ENCODE measurements at places on chromosomes 7 and 10.

DNA sequence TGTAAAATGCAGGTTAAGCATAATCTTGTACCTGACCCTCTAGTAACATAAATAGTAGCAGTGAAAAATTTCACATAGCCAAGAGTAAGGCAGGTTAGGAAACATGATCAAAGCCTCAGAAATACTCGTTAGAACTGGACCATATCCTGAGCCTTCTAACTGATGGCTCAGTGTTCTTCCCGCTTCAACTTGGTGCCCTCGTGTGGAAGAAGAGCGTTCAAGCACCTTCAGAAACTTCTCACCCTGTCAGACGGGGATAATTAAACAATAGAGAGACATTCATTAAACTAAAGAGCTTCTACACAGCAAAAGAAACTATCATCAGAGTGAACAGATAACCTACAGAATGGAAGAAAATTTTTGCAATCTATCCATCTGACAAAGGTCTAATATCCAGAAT is 124.5 kb downstream of the MYOF start:
- peak; percentile 53 for DNase-seq

DNA sequence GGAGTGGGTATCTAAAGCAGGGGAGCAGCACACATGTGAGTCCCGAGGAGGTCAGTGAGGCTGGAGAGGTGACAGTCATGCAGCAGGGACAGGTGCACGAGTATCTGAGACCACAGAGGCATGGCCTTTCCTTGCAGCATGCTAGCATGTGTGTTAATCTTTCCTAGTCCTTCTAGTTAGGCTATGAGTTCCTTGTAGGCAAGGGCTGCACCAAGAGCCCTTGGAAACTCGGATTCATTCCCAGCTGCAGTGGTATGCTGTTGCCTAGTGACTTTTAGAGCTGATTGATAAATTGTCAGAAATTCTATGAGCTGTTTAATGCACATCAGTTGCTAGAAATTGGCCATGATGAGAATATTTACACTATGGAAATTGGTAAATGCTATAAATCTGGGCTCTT is 132.0 kb downstream of the SORCS3 start:
- DNase-seq = no peak

DNA sequence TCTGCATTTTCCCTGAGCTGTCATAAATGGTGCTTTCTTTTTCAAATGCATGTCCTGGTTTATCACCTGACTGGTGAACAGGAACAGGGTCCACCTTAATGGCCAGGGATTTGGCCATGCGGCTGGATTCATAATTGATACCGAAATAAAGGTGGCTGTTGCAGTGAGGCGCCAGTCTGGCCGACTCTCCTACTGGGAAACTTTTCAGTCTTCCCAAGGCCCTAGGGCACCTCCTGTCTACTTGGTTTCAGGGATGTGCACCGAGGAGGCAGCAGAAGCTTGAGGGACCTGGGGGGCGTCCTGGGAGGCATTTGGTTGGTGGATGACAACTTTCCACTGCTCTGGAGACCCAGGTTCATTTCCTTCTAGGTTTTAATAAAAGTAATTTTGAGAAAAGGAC is 46.4 kb upstream of the FIGNL1 start:
- DNase-seq = no peak

GRCh38 chr7:100469227-100470044 is 5.4 kb upstream of the SPACDR start:
- peak; percentile 84 for DNase-seq

DNA sequence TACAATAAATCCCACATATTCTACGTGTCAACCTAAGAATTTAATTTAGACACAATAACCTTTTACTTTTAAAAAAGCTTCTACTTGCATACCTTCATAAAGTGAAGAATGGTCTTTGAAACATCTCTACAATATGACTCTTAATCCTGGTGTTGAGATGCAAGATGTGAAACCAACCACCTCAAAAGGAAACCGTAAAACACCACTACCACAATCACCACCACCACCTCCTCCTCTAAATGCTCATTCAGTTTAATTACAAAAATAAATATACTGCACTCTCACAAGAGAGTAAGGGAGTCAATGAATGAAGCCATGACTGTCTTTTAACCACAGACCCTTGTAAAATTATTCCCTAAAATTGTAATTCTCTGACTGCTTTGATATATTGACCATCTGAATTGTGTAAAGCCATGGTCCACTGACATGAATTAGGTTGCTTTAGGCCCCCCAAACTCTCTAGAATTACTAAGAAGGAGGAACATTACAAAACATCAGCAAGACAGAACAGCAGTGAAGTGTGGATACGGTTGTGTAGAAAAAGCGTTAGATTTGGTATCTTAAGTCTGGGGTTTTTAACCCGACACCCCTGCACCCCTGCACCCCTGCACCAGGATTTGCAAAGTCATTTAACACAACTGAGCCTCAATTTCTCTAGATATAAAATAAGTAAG is 171.4 kb downstream of the SFMBT2 start:
- DNase-seq = no peak

DNA sequence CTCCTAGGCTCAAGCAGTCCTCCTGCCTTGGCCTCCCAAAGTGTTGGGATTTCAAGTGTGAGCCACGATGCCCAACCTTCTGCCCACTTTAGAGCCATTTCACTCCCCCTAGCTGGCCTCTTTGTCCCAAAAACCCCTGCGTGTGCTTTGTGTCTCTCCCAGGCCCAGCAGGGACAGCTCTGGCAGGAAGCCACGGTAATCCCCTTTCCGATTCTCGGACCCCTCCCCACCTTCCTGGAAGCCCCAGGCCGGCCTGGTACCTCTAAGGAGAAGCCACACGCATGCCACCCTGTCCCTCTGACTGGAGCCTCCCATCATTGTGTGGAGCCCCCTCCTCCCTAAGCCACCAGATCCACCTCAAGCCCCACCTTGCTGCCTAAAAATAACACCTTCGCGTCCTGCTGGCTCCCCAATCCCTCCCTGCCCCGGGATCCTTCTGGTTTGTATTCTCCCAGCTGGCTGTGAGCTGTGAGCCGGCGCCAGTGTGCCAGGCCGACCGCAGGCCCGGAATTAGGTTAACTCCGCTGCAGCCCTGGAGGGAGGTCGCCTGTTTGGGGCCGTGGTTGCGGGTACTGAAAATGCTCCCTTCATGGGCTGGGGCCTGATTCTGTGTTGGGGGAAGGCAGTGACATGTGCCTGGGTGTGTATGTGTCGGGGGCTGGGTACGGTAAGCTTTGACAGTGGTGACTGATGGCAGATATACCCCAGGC is 16.4 kb upstream of the SRRM3 start:
- DNase-seq = no peak

DNA sequence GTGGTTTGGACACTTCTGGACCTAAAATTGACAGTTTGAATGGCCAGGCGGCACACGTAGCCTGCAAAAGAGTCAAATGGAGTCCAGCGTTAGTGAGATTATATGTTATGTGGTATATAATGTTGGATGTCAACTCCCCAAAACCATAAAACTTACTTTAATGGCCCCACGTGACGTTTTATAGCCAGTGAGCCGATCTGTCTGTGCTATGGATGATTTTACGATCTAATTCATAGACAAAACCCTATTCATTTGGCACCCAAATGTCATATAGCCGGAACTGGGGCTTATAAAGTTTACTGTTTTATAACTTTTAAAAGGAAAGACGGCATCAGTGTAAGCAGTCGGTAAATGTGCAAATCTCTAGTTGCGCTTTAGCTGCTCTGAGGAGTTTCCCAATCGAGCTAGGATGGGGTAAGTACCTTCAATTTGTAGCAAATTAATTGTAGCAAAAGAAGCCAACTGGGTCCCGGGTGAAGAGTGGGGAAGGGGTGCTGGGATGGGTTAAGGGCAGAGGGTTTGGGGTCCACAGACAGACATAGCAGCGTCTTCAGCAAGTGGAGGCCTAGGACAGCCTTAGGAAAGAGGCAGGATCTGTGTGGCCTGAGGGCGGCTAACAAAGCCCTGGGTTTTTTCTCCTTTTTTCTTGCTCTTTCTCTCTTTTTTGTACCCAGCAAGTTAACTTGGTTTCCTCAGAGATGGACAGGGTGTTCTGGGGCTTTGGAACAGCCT is 3.2 kb downstream of the HOXA5 start:
- DNase-seq = no peak

DNA sequence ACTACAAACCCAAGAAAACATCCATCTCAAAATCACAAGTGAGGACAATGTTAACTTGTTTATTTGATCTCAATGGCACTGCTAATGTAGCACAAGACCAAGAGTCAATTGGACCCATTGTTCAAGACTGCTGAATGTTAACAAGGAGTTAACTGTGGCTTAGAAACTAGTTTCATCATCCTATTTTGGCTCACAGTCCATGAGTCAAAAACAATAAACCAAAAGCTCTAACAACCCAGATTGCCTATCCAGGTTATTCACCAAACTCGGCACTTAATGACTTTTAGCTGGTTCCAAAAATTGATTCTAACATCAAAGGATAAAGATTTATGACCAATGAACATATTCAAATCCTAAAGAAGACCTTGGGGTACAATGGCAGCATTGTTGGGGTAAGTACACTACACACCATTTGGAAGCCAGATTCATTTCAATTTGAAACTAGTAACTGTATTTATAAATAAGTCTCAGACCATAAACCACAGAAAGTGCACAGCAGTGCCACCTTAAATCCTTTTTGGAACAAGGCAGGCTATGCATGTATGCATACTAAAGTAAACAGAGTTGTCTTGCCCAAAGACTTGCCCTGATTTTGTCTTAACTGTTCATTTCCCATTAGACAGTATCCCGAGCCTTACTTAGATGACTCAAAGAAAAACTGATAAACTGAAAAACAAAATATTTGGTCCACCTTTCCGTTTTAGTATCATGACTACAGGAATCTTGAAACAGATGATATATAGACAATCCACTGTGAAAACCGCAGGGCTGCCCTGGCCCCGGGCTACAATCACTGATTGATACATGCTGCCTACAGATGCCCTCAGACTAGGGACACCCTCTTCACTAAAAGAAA is 84.5 kb downstream of the SRPK2 start:
- DNase-seq = no peak

DNA sequence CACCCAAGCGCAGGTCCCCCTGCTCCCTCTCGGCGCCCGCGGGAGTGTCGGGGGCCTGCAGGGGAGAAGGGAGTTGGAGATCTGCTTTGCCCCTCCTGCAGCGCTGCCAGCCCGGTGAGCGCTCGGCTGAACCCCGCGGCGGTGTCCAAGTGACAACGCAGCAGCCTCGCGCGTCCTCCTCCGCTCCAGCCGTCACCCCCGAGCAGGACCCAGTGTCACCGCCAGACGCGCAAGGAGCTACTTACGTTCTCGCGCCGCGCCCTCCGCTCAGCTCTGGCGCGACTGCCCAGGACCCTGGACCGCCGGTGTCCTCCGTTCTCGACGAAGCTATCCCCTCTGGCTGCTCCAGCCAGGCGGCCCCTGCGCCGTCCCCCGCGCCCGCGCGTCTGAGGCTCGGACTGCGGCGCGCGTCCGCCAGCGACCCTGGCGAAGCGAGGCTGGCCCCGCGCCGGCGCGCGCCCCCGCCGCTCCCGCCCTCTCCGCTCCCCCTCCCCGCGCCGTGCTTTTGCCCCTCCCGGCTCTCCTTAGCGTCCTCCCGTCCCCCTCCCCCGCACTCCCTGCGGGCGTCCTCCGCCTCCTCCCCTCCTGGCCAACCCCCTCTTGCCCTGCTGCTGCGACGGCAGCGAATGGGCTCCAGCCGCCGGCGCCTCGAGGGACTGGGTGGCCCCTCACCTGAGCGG is at the start of gene NRCAM:
Gene NRCAM (minus strand): TSS at position 439 of the 680 bp plus-strand sequence. CDS start 216,372 bp downstream, outside the sequence.
- peak; percentile 41 for DNase-seq

- DNase-seq = no peak
These were observed 1132.0 kb upstream of the LRRTM3 start for GRCh38 chr10:65793738-65794425.

GRCh38 chr7:85274454-85274853 is 87.6 kb upstream of the SEMA3D start:
- no peak for DNase-seq

GRCh38 chr7:12389089-12389700 is 14.5 kb downstream of the VWDE start:
- DNase-seq = peak; percentile 59

GRCh38 chr7:157775021-157775559 is 438.3 kb downstream of the DNAJB6 start:
- no peak for DNase-seq

DNA sequence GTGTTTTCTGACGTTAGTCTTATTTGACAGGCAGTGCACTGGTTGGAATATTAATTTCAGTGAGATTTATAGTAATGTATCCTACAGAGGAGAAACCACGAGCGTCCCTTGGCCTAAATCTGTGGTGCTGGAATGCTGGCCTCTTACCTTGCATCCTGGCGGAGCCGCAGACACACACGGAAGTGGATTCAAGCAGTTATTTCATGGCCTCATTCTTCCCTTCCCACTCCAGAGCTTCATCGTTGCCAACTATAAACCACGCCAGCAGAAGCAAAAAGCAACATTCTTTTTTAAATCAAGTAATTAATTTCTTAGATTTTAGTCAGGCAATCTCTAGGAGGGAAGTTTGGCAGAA is 13.1 kb downstream of the WIPI2 start:
- DNase-seq = no peak

GRCh38 chr7:103113164-103113563 is 35.7 kb downstream of the NAPEPLD start:
- no peak for DNase-seq

- no peak for DNase-seq
These were observed 12.5 kb upstream of the ARMC3 start for GRCh38 chr10:22915314-22915713.

DNA sequence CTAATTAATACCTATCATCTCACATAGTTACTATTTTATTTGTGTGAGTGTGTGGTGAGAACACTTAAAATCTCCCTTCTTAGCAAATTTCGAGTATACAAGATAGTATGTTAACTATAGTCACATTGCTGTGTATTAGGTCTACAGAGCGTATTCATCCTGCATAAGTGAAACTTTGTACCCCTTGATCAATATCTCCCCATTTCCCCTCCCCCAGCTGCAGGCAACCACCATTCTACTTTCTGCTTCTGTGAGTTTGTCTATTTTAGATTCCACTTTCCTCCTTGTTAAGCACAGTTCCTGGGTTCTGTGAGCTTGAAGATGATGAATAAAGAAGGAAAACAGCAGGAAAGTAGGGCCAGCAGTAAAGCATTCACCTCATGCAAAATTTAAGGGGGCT is 42.4 kb downstream of the MRPS33 start:
- no peak for DNase-seq

GRCh38 chr7:18116661-18117060 is 89.0 kb upstream of the PRPS1L1 start:
- no peak for DNase-seq

GRCh38 chr10:122949296-122949695 is 4.7 kb downstream of the C10orf88 start:
- no peak for DNase-seq

DNA sequence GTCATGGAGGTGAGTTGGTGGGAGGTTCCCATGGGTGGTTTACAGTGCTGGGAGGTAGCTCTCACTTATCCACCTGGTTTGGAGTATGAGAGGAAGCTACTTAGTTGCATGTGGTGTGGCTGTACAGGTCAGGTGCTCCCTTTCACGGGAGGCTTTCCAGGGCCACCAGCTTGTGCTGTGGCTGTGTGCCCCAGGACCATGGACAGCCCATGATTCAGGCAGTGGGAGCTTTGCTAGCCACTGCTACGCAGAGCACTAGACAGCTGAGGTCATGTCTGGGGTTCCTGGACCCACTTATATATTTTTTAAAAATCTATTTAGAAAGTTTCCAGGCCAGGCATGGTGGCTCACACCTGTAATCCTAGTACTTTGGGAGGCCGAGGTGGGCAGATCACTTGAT is 42.5 kb upstream of the KCNMA1 start:
- no peak for DNase-seq
